Transverse colon (tissue), 4 donors: ENCODE measurements at places on chromosomes 7 and 10.

DNA sequence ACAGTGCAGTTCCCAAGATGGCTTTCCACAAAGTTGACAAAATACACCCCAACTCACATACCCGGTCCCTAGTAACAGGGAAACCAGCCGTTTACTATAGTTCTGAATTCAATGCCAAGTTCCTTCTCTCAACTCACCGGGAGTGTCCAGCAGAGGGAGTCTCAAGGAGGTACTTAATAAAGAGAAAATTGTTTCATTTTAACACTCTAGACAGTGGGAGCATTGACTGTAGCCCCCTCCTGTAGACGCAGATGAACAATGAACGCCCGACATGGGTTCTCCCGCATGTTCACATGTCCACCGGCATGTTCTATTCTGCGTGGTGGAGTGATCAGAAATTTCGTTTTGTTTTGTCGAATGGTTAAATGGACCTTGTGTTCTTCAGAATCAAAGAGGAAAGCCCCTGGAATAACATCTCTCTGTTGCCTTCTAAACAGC lies 1.9 kb downstream of the HIPK2 start:
- H3K27ac ChIP-seq, result peak overlapping the region; percentile 97
- H3K4me1 ChIP-seq, result peaks cover 10% of the 10 kb centered on the region
- peak; percentile 75 for DNase-seq
- H3K4me3 ChIP-seq, result peak overlapping the region; percentile 95

DNA sequence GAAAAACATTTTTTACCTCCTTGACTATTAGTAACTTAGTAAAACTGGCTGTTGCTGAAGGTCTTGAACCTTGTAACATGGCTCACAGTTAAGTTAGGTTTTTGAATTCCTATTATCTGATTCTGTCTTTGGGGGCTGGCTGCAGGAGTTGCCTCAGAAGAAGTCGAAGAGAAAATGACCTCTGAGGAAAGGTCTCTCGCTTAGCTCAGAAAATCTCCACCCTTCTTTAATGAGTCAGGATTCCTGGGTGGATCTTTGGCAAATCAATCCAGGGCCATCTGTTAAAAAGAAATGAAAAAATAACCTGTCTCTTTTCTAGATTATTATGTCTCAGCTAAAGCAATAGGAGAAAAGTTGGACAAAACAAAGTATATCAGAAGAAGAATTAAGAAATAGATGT lies 267.8 kb upstream of the SEMA3C start:
- no peak overlapping the region for H3K27ac ChIP-seq
- H3K4me1 ChIP-seq, result no peaks in the 10 kb centered on the region

- no peak overlapping the region for H3K27ac ChIP-seq
- no peak for DNase-seq
- no peaks in the 10 kb centered on the region for H3K4me1 ChIP-seq
- no peaks in the 10 kb centered on the region for H3K27me3 ChIP-seq
- no peaks in the 10 kb centered on the region for H3K36me3 ChIP-seq
- no peak overlapping the region for H3K4me3 ChIP-seq
Observed at GRCh38 chr7:92987538-92987937, 130.2 kb downstream of the SAMD9 start.

DNA sequence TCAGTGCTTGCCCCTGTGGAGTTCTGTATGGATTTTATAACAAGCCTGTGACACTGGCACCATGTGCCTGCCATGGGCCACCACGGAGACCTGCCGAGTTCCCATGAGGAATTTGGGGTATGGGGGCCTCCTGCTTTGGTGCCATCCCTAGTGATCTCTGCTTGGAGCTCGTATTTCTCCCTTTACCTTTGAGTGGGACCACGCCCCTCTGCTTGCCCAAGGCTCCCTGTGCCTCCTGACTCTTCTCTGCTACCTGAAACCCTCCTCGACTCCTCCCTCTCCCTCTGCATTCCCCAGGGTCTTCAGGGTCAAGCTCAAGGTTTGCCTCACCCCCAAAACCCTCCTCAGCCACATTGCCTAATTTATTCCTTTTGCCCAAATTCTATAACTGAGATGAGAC lies 225.0 kb downstream of the BUB3 start:
- no peak for DNase-seq
- H3K27me3 ChIP-seq, result no peaks in the 10 kb centered on the region
- no peak overlapping the region for H3K27ac ChIP-seq
- H3K4me1 ChIP-seq, result no peaks in the 10 kb centered on the region
- H3K4me3 ChIP-seq, result no peak overlapping the region
- no peaks in the 10 kb centered on the region for H3K36me3 ChIP-seq

DNA sequence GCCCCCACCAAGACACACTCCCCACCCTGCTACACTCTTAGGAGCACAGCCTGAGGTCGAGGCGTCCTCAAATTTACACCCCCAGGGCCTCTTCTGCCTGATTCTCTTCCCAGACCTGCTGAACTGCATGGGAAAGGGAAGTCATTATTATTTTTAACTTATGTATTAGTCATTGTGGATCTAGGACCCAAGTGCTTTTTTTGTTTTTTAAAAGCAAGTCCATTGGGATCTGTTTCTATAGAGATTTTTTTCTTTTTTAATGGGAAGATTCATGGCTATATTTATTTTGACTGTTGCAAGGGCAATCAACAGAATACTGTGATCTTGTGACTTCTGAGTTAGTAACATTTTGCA lies 203.8 kb downstream of the ZMYND11 start:
- no peaks in the 10 kb centered on the region for H3K4me1 ChIP-seq
- H3K4me3 ChIP-seq, result no peak overlapping the region
- no peak overlapping the region for H3K27ac ChIP-seq
- no peaks in the 10 kb centered on the region for H3K36me3 ChIP-seq
